ENCODE measurements at places on chromosomes 4 and X.

GRCh38 chr4:61079427-61079826 lies 120.7 kb upstream of the ADGRL3 start:
- no peaks in the 10 kb centered on the region for H3K4me1 ChIP-seq
- H3K27me3 ChIP-seq, result no peaks in the 10 kb centered on the region
- no peak overlapping the region for H3K27ac ChIP-seq
- H3K4me3 ChIP-seq, result no peak overlapping the region
- ATAC-seq, result no peak

GRCh38 chr4:93289831-93290230 lies 538.7 kb upstream of the ATOH1 start:
- H3K27me3 ChIP-seq, result no peaks in the 10 kb centered on the region
- no peak for ATAC-seq
- no peaks in the 10 kb centered on the region for H3K36me3 ChIP-seq
- H3K27ac ChIP-seq, result no peak overlapping the region
- no peaks in the 10 kb centered on the region for H3K4me1 ChIP-seq

- H3K36me3 ChIP-seq, result no peaks in the 10 kb centered on the region
- ATAC-seq, result no peak
- H3K27me3 ChIP-seq, result no peaks in the 10 kb centered on the region
- H3K4me3 ChIP-seq, result no peak overlapping the region
- H3K27ac ChIP-seq, result no peak overlapping the region
Observed at GRCh38 chrX:80431505-80431832, 11.2 kb downstream of the TENT5D start.

GRCh38 chr4:103478210-103478609 lies 241.6 kb downstream of the TACR3 start:
- no peak for ATAC-seq
- no peaks in the 10 kb centered on the region for H3K4me1 ChIP-seq
- H3K27ac ChIP-seq, result no peak overlapping the region
- no peak overlapping the region for H3K4me3 ChIP-seq

All from gastroesophageal sphincter (tissue), 4 donors.